ENCODE measurements at places on chromosomes 11 and 22. TPM values are rescaled to one million over a fixed set of nuclear protein-coding genes. Genes with fewer than 3 reads are reported as not detected.

DNA sequence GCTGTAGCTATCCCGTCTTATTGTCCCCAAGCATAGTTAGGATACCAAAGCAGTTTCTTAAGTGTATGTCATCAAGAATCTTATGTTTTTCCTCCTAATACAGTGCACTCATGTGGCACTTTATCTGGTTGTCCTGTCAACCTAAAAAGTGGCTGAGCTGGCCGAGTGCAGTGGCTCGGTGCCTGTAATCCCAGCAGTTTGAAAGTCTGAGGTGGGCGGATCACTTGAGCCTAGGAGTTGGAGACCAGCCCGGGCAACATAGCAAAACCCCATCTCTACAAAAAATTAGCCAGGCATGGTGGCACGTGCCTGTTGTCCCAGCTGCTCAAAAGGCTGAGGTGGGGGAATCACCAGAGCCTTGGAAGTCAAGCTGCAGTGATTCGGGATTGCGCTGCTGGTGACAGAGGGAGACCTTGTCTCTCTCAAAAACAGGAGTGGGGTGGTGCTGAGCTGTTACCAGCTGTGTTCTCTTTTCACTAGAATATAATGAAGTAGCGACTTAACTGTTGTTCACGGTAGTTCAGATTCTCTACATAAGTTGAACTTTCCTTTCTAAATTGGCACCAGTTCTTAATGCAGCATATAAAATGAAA is 48.1 kb downstream of the EP300 start:
- no peak for DNase-seq

DNA sequence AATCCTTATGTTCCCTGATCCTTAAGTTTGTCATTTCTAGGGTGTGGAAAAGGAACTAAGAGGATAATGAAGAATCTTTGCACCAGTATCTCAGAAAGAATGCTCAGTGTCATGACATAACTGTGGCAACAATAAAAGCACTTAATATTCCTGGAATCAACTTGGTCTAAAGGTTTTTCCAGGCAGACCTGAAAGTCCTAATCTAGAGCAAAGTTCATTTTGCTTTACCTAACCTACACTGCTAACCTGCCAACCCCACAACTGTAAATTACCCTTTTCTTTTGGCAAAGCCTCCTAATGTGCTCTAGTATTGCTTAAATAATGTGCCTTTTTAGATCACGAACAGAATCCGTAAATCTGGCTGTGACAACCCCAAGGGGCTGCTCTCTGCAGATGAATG is 82.5 kb downstream of the AMBRA1 start:
- DNase-seq = no peak

DNA sequence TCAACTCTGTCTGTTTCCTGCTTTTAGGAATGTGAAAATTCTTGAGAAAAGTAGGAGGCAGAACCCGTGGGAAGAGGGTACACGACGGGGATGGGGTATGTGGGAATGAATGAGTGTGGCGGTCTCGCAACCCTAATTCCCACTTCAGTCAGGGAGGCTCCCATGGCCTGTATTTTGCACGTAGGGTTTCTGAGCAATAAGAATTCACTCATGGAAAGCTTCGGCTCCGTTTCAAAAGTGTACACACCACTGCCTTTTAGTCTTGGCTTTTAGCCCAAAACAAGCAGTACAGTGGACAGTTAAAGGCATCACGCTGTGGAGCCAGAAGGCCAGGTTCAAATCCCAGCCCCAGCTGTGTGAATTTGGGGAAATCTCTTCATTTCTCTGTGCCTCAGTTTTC is 116.7 kb downstream of the MN1 start:
- no peak for DNase-seq

- no peak for DNase-seq
These were observed 13.4 kb downstream of the NEAT1 start for GRCh38 chr11:65435981-65436411.

DNA sequence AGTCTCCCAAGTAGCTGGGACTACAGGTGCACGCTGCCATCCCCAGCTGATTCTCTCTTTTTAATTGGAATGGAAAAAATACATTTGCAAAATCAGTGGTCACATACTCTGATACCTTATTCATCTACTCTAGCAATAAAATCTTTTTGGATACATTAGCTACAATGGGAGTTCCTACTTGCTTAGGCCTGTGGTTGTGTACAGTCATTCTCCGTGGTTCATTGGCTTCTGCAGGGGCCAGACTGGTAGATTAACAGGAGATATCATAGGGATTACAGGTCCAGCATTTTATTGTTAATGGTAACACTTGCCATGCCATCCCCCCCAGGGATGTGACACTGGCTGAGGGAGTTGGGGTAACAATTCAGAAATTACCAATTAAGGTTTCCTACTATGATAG is 140.0 kb downstream of the ADAMTS15 start:
- DNase-seq = no peak

GRCh38 chr11:16356057-16356760 is at the start of gene SOX6:
TSS of gene SOX6 (minus strand) at chr11:16356546. CDS start at chr11:16341248, 15,298 bp downstream.
- DNase-seq = no peak

DNA sequence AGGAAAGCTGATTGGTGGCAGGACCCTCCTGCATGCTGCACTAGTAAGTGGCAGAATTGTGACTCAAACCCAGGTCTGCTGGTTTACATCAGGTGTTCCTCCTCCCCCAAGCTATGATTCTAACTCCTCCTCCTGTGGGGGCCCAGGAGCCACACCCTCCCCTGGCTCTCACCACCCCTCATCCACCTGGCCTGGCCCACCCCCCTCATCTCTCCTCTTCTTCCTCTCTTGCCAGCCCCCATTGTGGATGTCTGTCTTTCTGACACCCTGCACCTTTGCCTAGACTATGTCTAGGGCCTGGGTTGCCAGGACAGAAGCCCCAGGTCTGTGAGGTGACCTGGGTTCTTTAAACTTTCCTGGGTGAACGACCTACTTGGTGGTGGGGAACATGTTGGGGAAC is 59.9 kb downstream of the GRIK4 start:
- DNase-seq = no peak

- DNase-seq = no peak
These were observed 6.5 kb downstream of the HMBS start for GRCh38 chr11:119091178-119091577.

DNA sequence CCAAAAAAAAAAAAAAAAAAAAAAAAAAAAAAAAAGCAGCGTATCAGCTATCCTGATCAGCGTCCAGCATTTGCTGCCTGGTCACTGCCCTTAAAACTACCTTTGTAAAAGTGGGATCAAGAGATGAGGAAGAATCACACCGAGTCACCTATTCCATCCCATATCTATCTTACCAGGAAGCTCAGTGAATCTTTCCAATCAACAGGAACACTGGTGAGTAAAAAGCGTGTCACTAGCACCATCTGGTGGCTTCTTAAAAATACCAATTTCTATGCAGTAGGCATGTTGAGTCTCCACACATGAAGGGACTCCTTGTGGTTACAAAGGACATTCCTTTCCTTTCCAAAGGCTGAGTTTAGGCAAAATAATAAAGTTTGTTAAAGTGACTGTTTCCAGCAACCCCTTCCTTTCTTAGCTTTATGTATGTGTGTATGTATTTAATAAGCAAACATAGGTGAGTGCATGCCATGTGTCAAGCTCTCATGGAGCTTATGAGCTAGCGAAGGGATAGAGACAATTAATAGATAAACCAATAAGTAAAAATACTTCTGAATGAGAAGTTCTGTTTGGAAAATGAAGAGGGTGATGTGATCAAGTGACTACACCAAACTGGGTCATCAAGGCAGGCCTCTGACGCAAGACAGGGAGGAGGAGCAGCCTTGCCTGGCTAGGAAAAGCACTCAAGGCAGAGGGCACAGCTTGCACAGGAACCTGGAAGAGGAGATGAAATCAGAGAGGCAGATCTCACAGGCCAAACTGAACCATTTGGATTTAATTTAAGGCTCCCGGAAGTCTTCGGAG is 13.9 kb upstream of the TP53AIP1 start:
- DNase-seq = no peak

- no peak for DNase-seq
These were observed 33.2 kb downstream of the RCOR2 start for GRCh38 chr11:63883791-63884190.

The RAB39A gene
- not detected for total RNA-seq

The CDC42EP1 gene
- total RNA-seq = 10.6 TPM

The BRMS1 gene
- 18.2 TPM for total RNA-seq

The UPK2 gene
- not detected for total RNA-seq

The PLEKHB1 gene
- total RNA-seq = 7.5 TPM

The MAP6 gene
- 22.1 TPM for total RNA-seq

The ALDH3B1 gene
- 5.7 TPM for total RNA-seq
